ENCODE measurements at places on chromosomes 7 and 10.

- DNase-seq: no peak
These were observed 520 bp downstream of the ELAPOR2 start for GRCh38 chr7:87058744-87059524.

- DNase-seq: no peak
These were observed 37.5 kb downstream of the NET1 start for GRCh38 chr10:5449823-5450222.

DNA sequence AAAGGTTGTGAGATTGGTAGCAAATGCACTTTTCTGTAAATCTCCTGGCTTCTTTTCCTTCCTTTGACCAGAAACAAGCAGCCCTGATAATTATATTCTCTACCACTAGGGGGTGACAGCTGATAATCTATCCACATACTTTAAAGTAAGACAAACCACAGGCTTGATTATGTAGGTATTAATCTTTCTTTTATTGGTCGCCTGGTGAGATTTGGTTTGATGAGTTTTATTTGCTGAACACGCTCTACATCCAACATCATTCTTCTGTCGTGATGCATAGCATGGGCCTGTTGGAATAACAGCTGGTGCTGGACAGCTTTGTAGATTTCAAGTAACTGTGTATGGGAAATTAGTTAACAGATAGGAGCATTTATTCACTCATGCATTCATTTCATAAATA is 63.5 kb downstream of the ZNF365 start:
- no peak for DNase-seq

DNA sequence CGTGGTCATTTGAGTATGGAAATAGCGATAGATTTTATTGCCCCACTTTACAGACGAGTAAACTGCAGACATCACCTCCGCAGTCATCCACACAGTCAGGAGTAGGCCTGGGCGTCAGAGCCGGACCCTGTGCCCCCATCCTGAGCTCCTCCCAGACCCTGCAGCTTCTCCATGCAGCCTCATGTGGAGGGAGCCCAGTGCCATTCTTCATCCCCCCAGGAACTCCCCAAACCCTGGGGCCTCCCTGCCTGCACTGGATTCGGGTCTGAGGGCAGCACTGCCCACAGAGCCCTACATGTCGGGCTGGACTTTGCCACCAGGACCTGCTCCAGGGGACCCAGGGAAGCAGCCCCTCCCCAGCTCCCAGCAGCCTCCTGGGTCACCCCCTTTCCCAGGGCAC is 100.8 kb downstream of the MKI67 start:
- no peak for DNase-seq

DNA sequence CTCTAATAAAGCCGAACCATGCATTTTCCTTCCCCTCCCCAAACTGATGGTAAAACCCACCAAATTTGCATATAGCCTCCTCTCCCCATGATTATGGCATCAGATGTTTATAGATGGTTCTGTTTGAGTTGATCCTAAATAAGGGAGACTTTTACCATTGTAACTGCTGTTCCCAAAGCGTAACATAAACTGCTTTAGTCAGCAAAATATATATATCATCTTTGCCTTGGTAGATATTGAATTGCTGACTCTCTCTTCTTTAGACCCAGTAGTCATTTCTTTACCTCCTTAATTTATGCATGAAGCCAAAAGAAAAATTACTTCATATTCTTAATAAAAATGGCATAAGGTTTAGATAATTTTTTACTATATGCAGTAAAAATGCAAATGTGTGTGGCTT is 86.2 kb upstream of the LRGUK start:
- no peak for DNase-seq

DNA sequence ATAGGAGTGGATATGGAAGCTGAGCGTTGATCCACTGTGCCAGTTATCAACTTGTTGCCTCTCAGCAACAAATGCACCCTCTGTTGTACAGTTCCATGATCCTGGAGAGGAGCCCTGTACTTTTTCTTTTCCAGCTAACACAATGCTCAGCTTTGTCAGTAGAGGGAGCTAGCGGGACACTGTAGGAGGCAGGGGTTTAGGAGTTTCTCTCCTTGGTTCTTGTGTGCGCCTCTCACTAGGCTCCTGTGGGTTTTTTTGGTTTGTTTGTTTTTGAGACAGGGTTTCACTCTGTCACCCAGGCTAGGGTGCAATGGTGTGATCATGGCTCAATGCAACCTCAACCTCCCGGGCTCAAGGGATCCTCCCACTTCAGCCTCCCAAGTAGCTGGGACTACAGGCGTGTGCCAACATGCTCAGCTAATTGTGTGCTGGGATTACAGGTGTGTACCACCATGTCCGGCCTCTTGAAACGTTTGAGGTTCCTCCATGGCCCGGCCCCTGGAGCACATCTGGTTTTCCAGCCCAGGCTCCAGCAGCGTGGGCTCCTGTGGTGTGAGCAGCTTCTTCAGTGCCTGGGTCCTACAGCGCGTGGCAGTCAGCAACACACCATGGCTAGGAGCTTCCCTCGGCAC is 12.0 kb upstream of the MARVELD1 start:
- no peak for DNase-seq

DNA sequence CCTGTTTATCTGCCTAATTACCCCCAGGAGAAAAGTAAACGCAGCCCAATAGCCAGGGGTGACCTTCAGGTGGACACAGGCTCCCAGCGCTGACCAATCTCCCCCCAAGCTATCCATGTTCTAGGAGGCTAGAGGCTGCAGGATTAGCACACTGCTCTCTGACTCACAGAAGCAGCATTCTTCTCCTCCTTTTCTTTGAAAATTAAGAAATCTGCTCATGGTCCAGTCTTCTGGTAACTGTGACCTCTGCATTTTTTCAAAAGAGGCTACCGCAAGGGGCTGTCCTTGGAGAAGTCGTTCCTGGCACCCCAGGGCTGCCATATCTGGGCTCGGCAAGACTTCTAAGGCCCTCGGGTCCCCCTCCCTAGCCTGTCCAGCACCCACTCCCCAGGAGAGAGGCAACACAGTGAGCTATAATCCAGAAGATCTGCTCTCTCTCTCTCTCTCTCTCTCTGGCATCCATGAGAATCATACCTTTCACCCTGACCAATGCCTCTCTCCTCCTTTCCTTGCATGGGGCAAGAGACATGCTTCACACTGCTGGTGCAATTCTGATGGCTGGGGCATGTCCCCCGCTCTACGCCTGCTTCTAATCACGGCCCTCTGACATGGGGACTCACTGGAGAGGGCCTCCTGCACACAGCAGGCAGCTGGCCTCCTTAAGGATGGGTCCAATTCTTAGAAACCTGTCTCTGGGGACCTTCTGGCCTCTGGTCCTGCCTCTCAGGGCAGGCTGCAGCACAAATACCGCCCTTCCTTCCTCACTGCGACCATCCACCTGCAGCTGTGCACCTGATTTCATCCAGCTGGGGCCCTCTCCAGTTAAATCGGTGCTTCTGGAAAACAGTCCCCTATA is 27.3 kb downstream of the ANXA11 start:
- DNase-seq: no peak

DNA sequence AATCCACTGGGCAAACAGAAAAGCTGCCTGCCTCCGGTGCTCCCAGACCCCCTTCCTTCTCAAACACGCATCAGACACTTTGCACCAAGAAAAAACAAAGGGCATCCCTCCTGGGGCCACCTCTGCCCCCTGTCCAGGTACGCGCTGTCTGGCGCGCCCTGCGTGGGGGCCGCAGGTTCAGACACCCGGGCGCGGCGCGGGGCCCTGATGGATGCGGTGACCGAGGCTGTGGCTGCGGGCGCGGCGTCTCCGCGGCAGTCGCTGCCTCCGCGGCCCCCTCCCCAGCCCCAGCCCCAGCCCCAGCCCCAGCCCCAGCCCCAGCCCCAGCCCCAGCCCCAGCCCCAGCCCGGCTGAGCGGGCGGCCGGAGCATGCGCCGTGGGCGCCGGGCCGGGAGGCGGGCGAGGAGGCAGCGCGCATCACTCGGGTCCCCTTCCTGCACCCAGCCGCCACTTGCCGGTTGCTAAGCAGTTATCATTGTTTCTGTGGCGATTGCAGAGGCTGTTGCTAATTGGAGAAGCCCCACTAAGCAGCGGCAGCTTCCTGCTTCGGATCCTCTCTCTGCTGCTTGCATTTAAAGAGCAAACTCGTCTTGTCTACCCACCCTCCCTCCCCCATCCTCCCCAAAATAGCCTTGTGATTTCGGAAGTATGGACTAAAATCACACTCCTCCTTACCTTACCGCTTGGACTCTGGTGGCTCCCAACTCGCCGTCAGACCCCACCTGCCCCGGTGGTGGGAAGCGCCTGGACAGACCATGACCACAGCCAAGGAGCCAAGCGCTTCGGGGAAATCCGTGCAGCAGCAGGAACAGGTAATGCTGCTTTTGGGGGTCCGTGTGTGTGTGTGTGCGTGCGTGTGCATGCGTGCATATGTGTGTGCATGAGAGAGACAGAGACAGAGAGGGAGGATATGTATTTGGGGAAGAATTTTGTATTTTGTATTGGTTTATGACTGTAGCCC is 252.8 kb downstream of the DPP6 start:
- DNase-seq: no peak

- no peak for DNase-seq
These were observed 100.6 kb upstream of the CDK1 start for GRCh38 chr10:60677531-60678129.

GRCh38 chr7:143018931-143019330 is 8.0 kb downstream of the OR9A2 start:
- no peak for DNase-seq

GRCh38 chr7:114789871-114790311 is 132.0 kb upstream of the MDFIC start:
- no peak for DNase-seq

DNA sequence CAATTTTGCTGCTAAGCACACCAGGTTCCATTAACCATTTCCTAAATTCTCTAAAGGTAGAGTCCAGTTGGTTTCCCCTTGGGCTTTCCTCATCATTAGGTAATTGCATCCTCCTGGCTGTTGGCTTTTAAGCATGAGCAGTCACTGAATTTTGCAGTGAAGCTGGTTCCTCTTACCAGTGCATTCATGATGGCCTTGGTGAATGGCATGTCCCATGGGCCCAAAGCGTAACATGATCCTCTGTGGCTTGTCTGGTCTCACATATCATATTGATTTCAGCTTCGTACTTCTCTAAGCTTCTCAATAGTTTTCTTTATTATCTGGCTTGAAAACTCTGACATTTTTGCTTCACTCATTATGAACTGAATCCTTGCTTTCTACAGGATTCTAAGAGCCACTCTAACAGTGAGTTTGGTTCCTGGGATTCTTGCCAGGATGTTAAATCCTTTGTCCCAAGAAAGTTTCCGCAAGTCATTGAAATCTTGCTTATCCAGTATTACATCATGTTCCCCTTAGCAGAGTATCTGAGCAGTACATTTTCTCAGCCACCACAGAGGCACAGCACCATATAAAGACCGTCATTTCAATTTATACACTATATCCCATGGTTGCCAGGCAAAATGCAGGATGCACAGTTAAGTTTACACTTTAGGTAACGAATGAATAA is 134.2 kb downstream of the PTN start:
- no peak for DNase-seq

DNA sequence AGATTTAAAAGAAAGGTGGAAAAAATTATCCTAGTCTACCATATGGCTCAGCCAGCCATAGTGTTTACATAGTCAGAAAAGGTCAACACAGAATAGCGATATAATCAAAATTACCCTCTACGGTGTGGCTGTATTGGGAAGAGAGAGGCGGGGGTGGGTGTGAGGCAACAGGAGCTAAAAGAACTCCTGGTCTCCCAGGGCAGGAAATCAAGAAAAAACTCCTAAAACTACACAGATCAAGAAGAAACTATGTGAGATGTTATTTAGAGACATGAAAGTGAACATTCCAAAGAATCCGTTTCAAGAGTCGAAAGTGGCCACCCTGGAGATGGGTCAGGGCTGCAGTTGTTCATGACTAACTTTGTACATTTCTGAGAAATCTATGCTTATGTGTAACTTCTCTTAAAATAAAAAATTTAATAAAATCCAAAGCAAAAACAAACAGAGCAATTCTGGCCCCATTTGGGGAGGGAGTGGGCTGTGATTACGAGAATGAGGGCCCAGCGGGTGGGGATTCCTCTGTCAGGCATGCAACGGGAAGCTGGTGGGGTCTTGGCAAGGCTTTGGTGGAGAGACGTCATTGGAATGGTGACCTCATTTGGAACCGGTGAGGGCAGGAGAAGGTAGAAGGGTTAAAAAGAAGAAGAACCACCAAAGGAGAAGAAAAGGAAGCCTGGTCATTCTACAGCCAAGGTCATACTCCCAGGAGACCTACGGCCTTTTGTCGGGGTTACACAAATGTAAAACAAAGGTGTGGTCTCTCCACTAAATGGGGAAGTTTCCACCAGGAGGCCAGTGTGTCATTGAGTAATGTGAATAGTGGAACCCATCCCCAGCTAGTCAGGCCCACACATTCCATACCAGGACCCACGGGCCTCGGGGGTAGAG is 71.2 kb upstream of the DUSP5 start:
- no peak for DNase-seq

GRCh38 chr10:92667078-92667477 is 22.7 kb upstream of the HHEX start:
- DNase-seq: no peak

- DNase-seq: no peak
These were observed 153.4 kb downstream of the BICC1 start for GRCh38 chr10:58666024-58666423.

- no peak for DNase-seq
These were observed 436.8 kb upstream of the FOXK1 start for GRCh38 chr7:4245135-4245865.

DNA sequence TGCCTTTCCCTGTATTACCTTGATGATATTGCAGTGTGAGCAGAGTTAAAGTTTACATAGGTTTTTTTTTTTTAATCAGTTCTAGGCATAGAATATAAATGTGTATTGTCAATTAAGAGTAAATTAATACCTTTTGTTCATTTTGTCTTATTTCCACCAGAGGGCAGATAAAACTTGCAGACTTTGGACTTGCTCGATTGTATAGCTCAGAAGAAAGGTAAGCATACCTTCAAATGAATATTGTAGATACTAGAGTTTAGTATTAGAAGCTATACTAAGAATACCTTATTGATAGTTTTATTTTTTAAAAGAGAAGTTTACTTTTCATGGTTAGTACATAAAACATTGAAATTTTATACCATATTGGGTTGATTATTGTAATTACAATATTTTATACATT is 86.8 kb downstream of the MPLKIP start:
- DNase-seq: no peak

DNA sequence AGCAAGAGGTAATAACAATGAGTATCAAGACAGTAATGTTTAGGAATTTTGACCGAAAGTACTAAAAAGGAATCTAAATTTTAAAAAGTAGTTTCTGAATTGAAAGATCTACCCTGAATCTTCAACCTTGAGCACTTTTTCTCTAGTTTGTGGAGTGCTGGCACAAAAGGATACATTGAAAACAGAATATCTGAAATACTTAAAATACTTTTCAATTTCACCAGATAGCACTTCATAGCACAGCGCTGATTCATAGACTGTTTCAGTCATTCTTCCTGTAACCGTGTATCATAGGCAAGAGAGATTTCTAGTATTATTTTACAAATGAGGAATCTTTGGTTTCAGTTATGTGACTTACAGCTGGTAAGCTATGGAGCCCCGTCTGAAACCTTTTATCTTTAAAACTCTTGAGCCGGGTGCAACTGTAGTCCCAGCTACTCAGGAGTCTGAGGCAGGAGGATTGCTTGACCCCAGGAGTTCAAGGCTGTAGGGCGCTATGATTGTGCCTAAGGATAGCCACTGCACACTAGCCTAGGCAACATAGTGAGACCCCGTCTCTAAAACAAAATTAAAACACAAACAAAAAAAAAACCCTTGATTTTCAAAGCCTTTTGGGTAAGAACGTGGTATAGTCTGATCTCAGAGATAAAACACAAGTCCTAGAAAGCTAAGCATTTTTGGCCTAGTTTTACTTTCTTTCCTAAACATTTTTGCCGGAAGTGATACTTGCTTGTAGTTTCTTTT is 35.1 kb downstream of the FHIP2A start:
- no peak for DNase-seq

Measured in stimulated activated CD8-positive, alpha-beta memory T cell treated with anti-CD3 and anti-CD28 coated beads, Interleukin-2, amount 100 ng/mL, for 48 hours (primary cell).